SK-N-SH (cell line): ENCODE measurements at places on chromosomes 6 and 20. TPM values are rescaled to one million over a fixed set of nuclear protein-coding genes. Genes with fewer than 3 reads are reported as not detected.

The WFDC12 gene
- not detected in 2 replicates for polyA plus RNA-seq

The TBX18 gene
- 19.3 and 29.8 TPM in 2 replicates for polyA plus RNA-seq

The TMEM244 gene
- 3.8 and 4.1 TPM in 2 replicates for polyA plus RNA-seq

The RUNX2 gene
- 3.5 and 4.4 TPM in 2 replicates for polyA plus RNA-seq

The OVOL2 gene
- not detected in 2 replicates for polyA plus RNA-seq

The AHCY gene
- polyA plus RNA-seq, result 196 and 215 TPM in 2 replicates

The SPINT4 gene
- not detected in 2 replicates for polyA plus RNA-seq

The DNPH1 gene
- 263 and 287 TPM in 2 replicates for polyA plus RNA-seq

The SHLD1 gene
- 4.5 and 5.8 TPM in 2 replicates for polyA plus RNA-seq

DNA sequence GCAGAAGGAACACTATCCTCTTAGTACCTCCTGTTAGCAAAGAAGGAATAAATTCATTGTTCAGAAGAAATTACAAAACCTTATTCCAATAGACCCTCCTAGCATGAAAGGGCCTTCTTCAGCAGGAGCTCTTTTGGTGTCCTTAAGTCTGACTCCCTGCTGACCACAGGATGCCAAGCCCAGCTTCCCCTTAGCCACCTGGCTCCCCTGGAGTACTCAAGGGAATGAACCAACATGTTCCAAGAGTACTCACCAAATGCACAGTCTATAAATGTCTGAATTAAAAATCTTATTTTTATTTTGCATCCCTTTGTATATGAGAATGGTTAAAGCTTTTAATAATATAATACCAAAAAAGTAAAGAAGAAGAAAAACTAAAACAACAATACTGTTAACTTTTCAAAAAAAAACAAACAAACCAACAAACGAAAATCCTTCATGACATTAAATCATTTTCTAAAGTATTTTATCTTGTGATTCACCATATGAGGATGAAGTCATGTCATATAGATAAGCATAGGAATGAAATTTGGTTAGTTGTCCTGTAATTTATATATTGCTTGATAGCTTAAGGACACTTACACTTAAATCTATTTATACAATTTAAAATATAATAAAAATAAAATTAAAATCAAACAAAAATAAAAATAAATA is 1355.1 kb downstream of the HACE1 start:
- H3K27me3 ChIP-seq, result no peaks in the 10 kb centered on the region
- no peak overlapping the region for H3K27ac ChIP-seq
- no peaks in the 10 kb centered on the region for H3K36me3 ChIP-seq
- H3K4me1 ChIP-seq, result no peaks in the 10 kb centered on the region
- no peak for DNase-seq
- no peak overlapping the region for H3K4me3 ChIP-seq

DNA sequence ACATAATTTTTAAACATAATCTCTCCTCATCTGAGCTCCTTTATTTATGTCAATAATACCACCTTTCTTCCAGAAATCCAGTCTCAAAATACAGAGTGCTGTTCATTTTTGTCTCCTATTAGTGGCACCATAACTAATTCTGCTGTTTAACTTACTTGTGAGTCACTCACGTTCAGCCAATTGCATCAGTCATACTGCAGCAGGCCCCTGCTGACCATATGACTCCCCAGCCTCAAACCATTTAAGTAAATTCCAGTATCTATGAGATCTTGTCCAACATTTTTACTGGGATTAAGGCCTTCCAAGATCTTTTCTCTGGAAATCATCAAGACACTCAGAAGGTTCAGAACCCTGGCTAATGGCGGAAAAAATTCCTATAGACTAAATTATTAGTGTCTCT is 982.2 kb upstream of the MAP3K7 start:
- H3K27ac ChIP-seq, result no peak overlapping the region
- no peak for DNase-seq
- H3K36me3 ChIP-seq, result no peaks in the 10 kb centered on the region
- no peak overlapping the region for H3K4me3 ChIP-seq
- H3K4me1 ChIP-seq, result no peaks in the 10 kb centered on the region

GRCh38 chr20:36726168-36726567 is 19.7 kb downstream of the NDRG3 start:
- H3K4me3 ChIP-seq, result no peak overlapping the region
- H3K36me3 ChIP-seq, result no peaks in the 10 kb centered on the region
- H3K27ac ChIP-seq, result no peak overlapping the region
- no peak for DNase-seq
- H3K27me3 ChIP-seq, result no peaks in the 10 kb centered on the region
- no peaks in the 10 kb centered on the region for H3K4me1 ChIP-seq

DNA sequence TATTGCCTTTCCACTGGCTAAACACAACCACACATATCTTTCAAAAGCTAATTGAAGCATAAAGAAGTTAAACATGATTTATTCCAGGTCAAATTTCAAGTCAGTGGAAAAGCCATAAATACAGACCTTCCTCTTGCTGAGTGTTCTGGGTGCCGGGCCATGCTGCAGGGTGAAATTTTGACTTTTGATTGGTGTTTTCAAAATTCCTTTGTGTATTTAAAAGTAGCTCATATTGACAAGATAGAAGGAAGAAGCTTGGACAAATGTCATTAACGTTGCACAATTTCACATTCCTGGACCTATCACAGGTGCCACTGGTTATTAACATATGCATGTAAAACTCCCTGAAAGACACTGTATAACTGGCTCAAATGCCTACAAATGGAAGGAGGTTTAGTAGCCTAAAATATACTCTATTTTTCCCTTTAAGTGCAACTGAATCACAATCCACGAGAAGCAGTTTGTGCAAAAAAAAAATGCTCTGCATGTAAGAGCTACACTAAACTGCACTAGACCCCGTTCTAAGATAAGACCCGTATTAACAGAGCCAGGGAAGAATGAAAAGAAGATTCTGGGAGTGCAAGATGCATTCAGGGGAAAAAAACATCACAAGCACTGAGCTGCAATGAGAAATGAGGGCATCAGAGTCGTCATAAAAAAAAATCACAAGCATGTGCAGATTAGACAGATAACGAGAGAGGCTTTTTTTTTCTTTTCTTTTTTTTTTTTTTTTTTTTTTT is 30.4 kb downstream of the ATXN1 start:
- no peak for DNase-seq
- H3K27me3 ChIP-seq, result no peaks in the 10 kb centered on the region

DNA sequence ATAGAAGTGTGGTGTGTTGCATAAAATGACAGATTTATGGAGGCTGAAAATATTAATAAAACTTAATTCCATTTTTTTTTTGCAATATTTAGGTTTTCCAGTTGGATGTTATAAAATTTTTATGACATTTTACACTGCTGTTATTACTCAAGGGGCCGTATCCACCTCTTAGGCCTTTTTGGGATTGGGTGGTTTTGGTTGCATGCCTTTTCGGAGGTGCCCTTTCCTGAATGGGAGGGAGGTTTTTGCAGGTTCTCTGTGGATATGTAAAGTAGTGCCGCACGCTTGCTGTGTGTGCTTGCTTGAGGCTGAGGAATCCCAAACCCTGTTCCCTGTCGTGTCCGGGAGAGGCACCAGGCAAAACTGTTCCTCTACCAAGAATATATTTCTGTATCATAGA is 6.8 kb downstream of the ARID1B start:
- no peak overlapping the region for H3K4me3 ChIP-seq
- no peak overlapping the region for H3K27ac ChIP-seq
- no peaks in the 10 kb centered on the region for H3K27me3 ChIP-seq
- DNase-seq, result no peak
- peaks cover 10% of the 10 kb centered on the region; the same call in 1 of the 2 replicates for H3K36me3 ChIP-seq

- no peak overlapping the region for H3K4me3 ChIP-seq
- no peaks in the 10 kb centered on the region for H3K27me3 ChIP-seq
- DNase-seq, result no peak
Observed at GRCh38 chr6:111576291-111576690, 29.4 kb downstream of the TRAF3IP2 start.

- no peak overlapping the region for H3K27ac ChIP-seq
- no peak overlapping the region for H3K4me3 ChIP-seq
- no peaks in the 10 kb centered on the region for H3K4me1 ChIP-seq
- no peaks in the 10 kb centered on the region for H3K27me3 ChIP-seq
- H3K36me3 ChIP-seq, result no peaks in the 10 kb centered on the region
- no peak for DNase-seq
Observed at GRCh38 chr6:118725944-118726343, 74.6 kb upstream of the CEP85L start.

GRCh38 chr20:38239441-38239840 is 21.1 kb downstream of the KIAA1755 start:
- no peak overlapping the region for H3K4me3 ChIP-seq
- DNase-seq, result no peak
- peaks cover 12% of the 10 kb centered on the region for H3K36me3 ChIP-seq
- H3K27ac ChIP-seq, result no peak overlapping the region
- no peaks in the 10 kb centered on the region for H3K4me1 ChIP-seq

- no peak overlapping the region for H3K27ac ChIP-seq
- H3K4me3 ChIP-seq, result no peak overlapping the region
- H3K4me1 ChIP-seq, result no peaks in the 10 kb centered on the region
- no peak for DNase-seq
- H3K36me3 ChIP-seq, result no peaks in the 10 kb centered on the region
Observed at GRCh38 chr20:5510446-5510845, 193.7 kb upstream of the PROKR2 start.

DNA sequence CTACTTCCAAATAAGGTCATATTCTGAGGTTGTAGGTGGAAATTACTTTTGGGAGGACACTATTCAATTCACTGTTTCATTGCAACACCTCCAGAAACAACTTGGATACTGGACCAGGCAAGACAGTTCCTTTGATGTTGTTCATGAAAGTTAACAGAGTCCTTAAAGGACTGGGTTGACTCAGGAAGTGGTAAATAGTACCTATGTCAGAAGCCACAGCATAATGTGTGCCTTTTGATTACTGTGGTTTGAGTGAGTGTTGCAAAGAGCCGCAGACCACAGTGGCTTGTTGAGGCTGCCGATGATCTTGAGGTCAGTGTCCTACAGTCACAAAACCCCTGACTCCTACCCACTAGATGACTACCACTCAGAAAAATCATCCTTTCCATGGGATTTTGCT is 10.9 kb downstream of the IL20RA start:
- no peak overlapping the region for H3K4me3 ChIP-seq
- H3K27ac ChIP-seq, result no peak overlapping the region
- H3K36me3 ChIP-seq, result no peaks in the 10 kb centered on the region

DNA sequence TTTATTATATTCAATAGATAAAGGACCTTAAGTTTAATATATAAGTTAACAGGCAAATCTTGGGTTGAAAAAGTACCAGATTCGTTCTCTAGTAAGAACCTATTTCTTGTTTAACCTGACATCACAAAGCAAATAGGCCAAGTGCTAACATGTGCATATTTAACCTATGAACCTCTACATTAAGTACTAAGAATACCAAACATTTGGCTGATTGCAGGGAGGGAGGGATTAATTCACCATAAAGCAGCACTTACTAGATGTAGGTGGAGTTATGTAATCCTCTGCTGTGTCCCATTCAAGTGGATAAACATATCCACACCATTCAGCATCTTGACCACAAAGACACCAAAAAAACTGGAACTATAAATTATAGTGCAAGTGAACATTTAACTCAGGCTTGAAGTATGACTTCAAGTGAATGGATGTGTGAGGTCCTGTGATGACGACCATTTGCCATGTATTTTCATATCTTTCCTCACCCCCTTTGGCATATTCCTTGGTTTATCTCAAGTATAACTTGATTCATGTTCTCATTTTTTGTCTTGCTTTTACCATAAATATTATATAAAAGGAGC is 10.2 kb downstream of the STX11 start:
- no peak overlapping the region for H3K27ac ChIP-seq
- no peak for DNase-seq
- no peaks in the 10 kb centered on the region for H3K27me3 ChIP-seq
- H3K4me3 ChIP-seq, result no peak overlapping the region
- no peaks in the 10 kb centered on the region for H3K4me1 ChIP-seq

- no peaks in the 10 kb centered on the region for H3K4me1 ChIP-seq
- no peak for DNase-seq
- H3K27ac ChIP-seq, result no peak overlapping the region
- H3K27me3 ChIP-seq, result peaks cover 4% of the 10 kb centered on the region
Observed at GRCh38 chr6:84921891-84922290, 157.5 kb upstream of the TBX18 start.

- H3K27me3 ChIP-seq, result peaks cover 9% of the 10 kb centered on the region; the same call in 1 of the 2 replicates
- no peak within 1 kb of the TSS for H3K27ac ChIP-seq
- DNase-seq, result peak; percentile 86
- H3K36me3 ChIP-seq, result no peaks in the 10 kb centered on the region
Observed at GRCh38 chr6:86937219-86938079, at the start of gene HTR1E. TSS of gene HTR1E (plus strand) at chr6:86937528. CDS start at chr6:87015335, 77,807 bp downstream.

DNA sequence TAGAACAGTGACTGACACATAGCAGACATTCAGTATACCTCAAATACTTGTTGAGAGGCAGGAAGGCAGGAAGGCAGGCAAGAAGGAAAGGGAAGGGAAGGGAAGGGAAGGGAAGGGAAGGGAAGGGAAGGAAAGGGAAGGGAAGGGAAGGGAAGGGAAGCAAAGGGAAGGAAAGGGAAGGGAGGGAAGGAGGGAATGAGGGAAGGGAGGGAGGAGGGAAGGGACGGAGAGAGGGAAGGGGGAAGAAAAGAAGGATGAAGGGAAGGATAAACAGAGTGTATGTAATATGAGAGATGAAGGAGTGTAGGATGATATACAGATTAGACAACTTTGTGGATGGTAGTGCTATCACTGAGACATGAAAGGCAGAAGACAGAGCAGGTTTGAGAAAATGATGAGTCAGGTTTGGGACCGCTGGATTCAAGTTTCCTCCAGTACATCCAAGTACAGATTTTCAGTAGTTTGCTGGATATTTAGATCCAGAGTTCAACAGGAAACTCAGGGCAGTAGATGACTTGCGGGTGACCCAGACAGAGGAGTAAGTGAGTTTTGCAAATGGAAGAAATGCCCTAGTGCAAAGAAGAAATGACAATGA is 85.9 kb downstream of the MAFB start:
- H3K4me1 ChIP-seq, result no peaks in the 10 kb centered on the region
- no peak overlapping the region for H3K4me3 ChIP-seq
- H3K27ac ChIP-seq, result no peak overlapping the region
- H3K36me3 ChIP-seq, result no peaks in the 10 kb centered on the region

DNA sequence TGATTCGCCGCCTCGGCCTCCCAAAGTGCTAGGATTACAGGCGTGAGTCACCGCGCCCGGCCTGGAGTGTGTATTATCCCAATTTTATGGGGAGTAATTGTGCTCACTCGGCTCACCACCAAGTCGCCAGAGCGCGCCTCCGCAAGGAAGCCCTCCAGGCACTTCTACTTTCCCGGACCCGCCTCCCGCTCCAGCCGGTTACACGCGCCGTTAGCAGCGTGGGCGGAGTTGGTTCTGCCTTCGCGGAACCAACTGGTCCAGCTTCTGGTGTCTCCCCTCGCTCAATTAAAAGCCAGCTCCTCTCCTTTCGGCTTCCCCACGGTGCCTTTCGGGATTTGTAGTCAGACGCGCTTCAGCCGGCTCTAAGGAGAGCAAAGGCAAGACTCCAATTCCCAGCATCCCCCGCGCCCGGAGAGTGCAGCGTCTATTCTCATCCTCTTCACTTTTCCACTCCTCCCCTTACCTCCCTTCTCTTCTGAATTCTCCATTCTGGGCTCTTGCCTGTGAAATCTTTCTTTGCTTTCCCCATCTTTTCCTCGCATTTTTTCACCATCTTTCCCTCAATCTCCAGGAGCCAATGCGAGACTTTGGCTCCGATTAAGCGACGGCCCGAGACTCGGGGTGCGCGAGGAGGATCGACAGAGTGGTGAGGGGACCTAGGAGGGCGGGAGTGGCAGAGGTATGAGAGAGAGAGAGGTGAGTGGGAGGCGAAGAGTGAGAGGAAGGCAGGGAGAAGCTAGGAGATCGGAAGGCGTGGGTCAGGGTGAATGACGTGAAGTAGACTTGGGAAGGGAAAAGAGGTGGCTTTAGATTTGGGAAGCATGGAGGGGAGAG is at the start of gene GTF2H4:
Gene GTF2H4, plus strand, starts transcription at position 450 of the 834 bp plus-strand sequence.
- peak; percentile 91 for DNase-seq
- peak within 1 kb of the TSS; percentile 60; the same call in 1 of the 2 replicates for H3K27ac ChIP-seq
- no peaks in the 10 kb centered on the region for H3K27me3 ChIP-seq

- H3K27me3 ChIP-seq, result no peaks in the 10 kb centered on the region
- DNase-seq, result no peak
- no peaks in the 10 kb centered on the region for H3K36me3 ChIP-seq
- no peak overlapping the region for H3K4me3 ChIP-seq
- H3K4me1 ChIP-seq, result no peaks in the 10 kb centered on the region
- no peak overlapping the region for H3K27ac ChIP-seq
Observed at GRCh38 chr6:40066372-40066771, 132.1 kb upstream of the MOCS1 start.
